ENCODE measurements at places on chromosomes 16 and 17. TPM values are rescaled to one million over a fixed set of nuclear protein-coding genes. Genes with fewer than 3 reads are reported as not detected.

- H3K27me3 ChIP-seq = no peaks in the 10 kb centered on the region
- H3K4me1 ChIP-seq = no peaks in the 10 kb centered on the region
- H3K36me3 ChIP-seq = no peaks in the 10 kb centered on the region
- H3K4me3 ChIP-seq = no peak overlapping the region
- DNase-seq = no peak
Observed at GRCh38 chr17:10073941-10074340, 124.5 kb downstream of the GAS7 start.

DNA sequence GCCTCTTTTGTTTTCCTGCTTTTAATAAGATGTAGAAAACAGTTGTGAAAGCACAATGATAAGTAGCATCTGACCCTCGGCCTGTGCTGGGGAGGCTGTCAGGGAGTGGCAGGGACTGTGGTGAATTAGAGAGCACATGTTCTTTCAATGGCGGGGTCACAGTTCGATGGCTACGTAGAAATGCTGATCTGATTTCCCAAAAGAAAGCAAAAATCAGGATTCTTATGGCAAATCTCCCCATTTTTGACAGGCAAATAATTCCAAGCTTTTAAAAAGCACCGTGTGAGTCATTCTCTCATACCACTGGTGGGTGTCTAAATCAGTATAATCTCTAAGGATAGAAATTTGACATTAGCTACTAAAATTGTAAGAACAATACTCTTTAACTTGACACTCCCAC, 4.2 kb upstream of the MAPK7 start:
- no peaks in the 10 kb centered on the region for H3K27me3 ChIP-seq
- H3K27ac ChIP-seq = no peak overlapping the region
- peaks cover 3% of the 10 kb centered on the region for H3K4me1 ChIP-seq
- DNase-seq = no peak

- DNase-seq = peak; percentile 89
- H3K27ac ChIP-seq = peak overlapping the region; percentile 80
- H3K4me1 ChIP-seq = peaks cover 13% of the 10 kb centered on the region
- no peak overlapping the region for H3K4me3 ChIP-seq
Observed at GRCh38 chr17:42311240-42312034, 23.1 kb downstream of the STAT5A start.

GRCh38 chr17:49259663-49260010, 29.1 kb upstream of the PHOSPHO1 start:
- no peak for DNase-seq
- H3K36me3 ChIP-seq = no peaks in the 10 kb centered on the region
- no peaks in the 10 kb centered on the region for H3K4me1 ChIP-seq

DNA sequence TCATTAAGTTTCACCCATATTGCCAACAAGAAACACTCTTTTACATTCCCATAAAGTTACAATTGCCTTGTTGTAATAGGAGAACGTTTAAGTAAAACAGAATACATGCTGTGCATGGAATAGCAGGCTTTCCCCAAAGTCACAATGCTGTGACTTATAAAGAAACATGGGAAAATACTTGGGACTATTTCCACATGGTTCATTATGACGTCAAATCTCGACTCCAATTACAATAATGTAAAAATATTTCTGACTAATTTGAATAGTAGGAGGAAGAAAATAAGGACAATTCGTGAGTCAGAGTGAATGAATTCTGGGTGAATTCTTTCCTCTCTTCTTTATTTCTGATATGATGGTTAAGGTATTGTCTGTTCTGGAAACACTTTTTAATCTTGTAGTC, 52.8 kb downstream of the CDH11 start:
- DNase-seq = no peak
- H3K36me3 ChIP-seq = no peaks in the 10 kb centered on the region
- H3K4me1 ChIP-seq = no peaks in the 10 kb centered on the region
- H3K27ac ChIP-seq = no peak overlapping the region
- no peaks in the 10 kb centered on the region for H3K27me3 ChIP-seq

GRCh38 chr17:54626146-54626703, 274.4 kb upstream of the TOM1L1 start:
- DNase-seq = no peak
- H3K27me3 ChIP-seq = no peaks in the 10 kb centered on the region
- H3K4me3 ChIP-seq = no peak overlapping the region
- no peaks in the 10 kb centered on the region for H3K4me1 ChIP-seq
- H3K27ac ChIP-seq = no peak overlapping the region
- H3K36me3 ChIP-seq = no peaks in the 10 kb centered on the region

The PRSS27 gene
- total RNA-seq = 0.29 TPM

The STH gene
- not detected for total RNA-seq

Data from breast epithelium (tissue), 4 donors.